Activated T-helper 9 cell treated with anti-CD3 and anti-CD28 coated beads, Interleukin-2, amount 50 U/mL, for 16 hours (primary cell): ENCODE measurements at places on chromosomes 16 and 17.

GRCh38 chr16:52540910-52541309, 6.0 kb downstream of the TOX3 start:
- no peak for DNase-seq

DNA sequence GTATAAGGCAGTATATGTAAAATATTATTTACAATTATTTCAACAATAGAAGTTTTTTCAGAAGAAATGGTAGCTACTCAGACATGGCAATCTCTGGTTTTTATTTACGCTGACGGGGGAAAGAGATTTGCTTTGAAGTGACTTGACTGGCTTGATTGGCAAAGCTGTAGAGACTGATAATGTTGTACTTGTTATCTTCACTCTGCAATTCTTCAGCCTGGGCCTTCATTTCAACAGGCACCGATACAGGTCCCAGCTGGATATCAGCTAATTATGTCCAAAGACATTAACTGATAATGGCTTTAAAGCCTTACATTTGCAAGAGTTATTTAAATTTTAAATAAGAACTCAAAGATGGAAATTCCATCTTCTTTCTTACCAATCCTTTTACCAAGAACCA, 151.4 kb upstream of the HS3ST3A1 start:
- DNase-seq = no peak

DNA sequence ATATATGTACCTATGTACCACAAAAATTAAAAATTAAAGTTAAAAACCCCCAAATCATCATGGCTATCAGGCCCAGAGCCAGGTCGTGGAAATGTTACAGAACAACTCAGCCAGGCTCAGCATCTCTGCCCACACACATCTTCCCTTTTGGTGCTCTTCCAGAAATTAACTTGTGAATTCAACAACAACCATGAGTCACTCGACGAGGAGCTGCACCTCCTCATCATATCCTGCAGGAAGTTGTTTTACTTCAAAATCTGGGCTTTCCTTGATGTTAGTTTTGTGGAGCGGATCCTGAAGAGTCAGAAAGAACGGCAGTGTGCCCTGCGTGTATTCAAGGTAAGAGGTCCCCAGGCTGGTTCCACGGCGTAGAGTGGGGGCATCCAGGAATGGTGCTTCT, 10.6 kb downstream of the FBXO39 start:
- DNase-seq = no peak

- DNase-seq = no peak
These were observed 160.1 kb downstream of the MAP2K4 start for GRCh38 chr17:12180644-12181261.

- DNase-seq = no peak
These were observed 15.3 kb downstream of the CMTM3 start for GRCh38 chr16:66619534-66620428.

DNA sequence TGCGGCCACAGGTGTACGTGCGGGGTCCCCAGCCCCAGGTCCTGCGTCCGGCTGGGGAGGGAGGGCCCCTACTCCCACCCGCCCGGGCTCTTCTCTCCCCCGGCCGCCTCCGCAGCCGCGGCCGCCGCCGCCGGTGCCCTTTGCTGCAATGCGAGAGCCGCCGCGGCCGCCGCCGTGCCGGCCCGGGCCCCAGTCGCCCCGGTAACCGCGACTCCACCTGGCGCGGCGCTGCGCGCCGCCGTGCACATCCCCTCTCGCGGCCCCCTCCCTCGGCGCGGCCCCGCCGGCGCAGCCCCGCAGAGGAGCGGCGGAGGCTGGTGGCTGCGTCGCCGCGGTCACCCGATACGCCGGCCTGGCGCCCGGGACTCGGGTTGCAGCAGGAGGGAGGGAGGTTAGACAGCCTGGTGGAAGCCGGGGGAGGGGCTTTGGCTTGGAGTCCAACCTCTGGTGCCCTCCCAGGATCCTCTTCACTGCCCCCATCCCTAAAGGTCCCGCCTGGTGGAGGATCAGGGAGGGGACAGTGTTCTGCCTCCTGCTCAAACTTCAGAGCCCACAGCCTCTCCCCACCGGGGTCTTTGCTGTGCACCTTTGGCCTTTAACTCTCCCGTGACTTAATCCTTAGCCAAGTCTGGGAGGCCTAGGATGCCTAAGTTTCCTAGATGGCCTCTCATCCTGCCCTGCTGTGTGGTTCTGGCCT, 32.9 kb downstream of the SRCIN1 start:
- no peak for DNase-seq

- no peak for DNase-seq
These were observed 234.7 kb downstream of the KATNIP start for GRCh38 chr16:27784351-27785306.

- DNase-seq = no peak
These were observed 1.4 kb downstream of the RFNG start for GRCh38 chr17:82050152-82050760.

GRCh38 chr17:73749337-73749823, 105.1 kb upstream of the SDK2 start:
- no peak for DNase-seq

GRCh38 chr16:85777583-85778310, 21.6 kb downstream of the EMC8 start:
- no peak for DNase-seq

GRCh38 chr16:14013571-14014283, 57.4 kb upstream of the MRTFB start:
- no peak for DNase-seq

- no peak for DNase-seq
These were observed 5.9 kb downstream of the ALYREF start for GRCh38 chr17:81885454-81885853.

DNA sequence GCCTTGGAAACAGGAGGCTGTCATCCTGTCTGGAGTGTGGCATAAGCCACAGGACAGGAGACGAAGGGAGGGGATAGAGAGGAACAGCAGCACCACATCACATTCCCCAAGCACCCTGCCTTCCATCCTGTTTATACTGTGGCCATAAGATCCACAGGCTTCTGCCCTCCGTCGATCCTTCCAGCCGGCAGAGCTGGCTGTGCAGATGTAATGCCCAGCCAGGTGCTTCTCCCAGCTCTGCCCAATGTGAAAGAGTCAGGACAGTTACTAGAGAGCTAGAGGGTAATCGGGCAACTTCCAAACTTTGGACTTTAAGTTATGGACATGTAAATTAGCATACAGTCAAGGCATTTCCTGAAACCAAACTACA, 368.4 kb downstream of the SOX9 start:
- DNase-seq = no peak

DNA sequence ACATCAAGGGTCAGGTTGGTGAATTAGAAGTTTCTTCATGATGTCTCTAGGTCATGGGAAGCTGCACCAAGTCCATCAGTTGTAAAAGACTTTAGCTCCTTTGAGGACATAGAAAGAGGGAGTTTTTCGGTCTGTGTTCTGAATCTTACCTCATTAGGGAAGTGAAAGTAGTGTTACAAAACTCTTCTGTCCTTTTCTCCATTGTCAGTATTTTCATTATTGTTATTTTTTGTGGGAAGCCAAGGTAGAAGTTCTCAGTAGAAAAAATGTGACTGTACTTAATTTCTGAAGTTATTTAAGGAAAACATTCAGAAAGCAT, 24.2 kb downstream of the MAP3K3 start:
- no peak for DNase-seq
